ENCODE measurements at places on chromosomes 3 and 15.

DNA sequence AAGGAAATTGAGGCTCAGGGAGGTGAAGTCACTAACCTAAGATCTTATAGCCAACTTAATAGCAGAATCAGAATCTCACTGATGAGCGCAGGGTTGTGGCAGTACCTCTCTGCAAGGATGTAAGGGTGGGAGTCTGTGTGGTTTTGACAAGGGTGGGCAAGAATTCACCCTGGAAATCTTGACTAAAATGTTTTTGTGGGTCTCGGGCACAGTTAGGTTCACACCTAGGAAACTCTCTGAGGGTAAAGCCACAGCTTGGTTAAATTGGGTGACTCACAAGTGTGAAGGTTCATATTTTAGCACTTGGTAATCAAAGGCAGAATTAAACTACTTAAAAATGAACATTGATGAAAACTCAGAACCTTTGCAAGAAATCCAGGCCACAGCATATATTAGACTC is 178.2 kb upstream of the EOMES start:
- DNase-seq: no peak

GRCh38 chr3:138962854-138963560 is 16.0 kb downstream of the FOXL2NB start:
- no peak for DNase-seq

- no peak for DNase-seq
Observed at GRCh38 chr15:67906382-67906781, 66.5 kb upstream of the RNU6-1 start.

DNA sequence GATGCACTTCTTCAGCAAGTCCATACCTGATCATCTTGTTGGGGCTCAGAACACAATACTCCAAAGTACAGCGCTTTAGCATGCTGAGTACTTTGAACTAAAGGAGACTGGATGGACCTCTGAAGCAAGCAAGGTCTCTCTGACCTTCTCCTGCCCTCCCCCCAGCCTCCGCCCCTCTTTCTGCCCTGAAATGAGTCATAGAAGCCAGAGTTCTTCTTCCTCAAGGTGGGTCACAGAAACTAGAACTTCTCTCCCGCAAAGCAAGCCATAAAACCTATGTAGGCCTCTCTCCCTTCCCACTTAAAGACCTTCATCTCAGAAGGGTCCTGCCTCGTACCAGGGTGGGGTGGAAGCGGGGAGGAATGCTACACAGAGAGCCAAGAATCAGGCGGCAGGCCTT is 230.5 kb upstream of the PROK2 start:
- no peak for DNase-seq

DNA sequence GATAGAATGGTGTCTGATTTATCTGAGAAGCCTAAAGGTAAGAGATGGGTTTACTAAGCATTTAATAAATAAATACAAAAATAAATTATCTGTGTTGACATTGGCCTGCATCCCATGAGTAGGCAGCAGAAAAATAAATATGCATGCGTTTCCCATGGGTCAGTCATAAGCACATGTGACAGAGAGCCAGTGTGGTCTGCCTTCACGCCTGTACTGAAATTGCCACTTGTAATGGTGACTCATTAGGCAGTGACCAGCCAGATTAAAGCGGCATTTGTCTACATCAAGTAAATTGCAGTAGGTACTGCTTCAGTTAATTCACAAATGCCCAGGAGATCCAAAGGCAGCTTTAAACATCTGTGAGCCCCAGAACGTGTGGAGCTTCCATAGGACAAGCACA is 399.6 kb downstream of the NAALADL2 start:
- peak; percentile 20 for DNase-seq

DNA sequence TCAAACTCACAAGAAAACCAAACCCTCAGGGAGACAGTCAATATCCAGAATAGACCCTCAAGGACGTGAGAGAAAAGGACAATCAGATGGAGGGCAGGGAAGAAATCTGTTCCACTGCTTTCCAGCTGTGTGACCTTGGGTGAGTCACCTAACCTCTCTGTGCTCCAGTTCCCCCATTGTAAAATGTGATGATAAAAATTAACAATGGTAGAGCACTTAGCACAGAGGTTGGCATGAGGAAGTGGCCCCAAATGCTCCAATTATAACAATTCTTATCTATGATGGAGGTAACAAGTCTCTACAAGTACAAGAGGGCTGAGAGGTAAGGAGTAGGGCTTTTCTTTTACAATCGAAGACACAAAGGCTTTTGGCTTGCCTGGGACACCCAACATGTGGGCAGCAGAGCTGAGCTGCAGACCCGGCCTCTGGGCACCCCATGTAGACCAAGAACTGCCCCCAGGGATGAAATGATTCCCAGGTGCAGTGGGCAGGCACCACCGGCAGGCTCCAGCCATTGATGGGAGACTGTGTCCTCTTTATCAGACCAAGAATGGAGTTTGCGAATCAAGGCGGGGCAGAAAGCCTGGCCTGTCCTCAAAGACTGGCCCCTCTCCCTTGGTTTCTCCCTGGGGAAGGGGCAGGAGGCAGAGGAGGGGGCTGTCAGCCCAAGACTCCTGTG is 22.0 kb downstream of the WNT7A start:
- DNase-seq: no peak

- DNase-seq: no peak
Observed at GRCh38 chr3:9901967-9902366, 681 bp upstream of the IL17RE start.

DNA sequence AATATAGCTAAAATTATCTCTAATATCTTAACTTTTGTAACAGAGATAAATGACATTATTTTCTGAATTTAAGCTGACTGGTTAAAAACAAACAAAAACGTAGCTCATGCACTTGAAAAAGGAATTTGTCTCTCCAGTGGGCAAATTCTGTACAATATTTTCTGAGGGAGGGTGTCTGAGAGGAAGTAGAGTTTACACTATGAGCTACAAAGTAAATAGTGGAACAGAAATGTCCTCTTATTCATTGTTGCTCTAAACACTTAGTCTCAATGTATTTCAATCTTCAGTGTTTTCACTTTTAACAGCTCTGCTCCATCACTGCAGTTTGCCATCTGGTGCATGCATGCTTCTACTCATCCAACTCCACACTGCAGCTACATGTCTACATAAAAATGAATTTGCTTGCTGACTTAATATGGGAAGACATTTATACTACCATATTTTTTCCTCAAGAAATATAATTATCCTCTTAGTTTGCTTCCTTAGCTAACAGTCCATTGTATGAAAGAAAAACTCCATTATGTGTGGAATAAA is 817.4 kb upstream of the LMCD1 start:
- peak; percentile 10 for DNase-seq

GRCh38 chr3:180287703-180288102 is 251.0 kb upstream of the PEX5L start:
- no peak for DNase-seq

GRCh38 chr15:64875641-64876223 is 34.0 kb downstream of the PLEKHO2 start:
- no peak for DNase-seq

DNA sequence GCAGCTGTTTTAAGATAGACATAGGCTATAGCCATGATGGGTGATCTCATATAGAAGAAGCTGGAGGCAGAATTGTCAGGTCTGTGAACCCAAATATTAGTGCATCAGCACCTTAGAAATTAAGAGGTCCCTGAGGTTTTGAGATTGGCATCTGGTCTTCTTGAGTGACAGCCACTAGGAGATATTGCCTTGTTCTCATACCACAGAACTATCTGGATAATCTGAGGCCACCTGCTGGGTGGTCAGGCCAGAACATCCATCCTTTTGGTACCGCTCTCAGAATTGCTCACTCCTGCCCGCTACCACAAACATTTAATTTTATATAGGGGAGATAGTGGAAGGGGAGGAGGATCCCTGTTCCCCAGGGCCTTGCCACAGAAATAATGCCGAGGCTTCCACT is 210.6 kb upstream of the ZPLD1 start:
- DNase-seq: peak; percentile 38

GRCh38 chr3:152823173-152823572 is 11.8 kb upstream of the P2RY1 start:
- DNase-seq: no peak

DNA sequence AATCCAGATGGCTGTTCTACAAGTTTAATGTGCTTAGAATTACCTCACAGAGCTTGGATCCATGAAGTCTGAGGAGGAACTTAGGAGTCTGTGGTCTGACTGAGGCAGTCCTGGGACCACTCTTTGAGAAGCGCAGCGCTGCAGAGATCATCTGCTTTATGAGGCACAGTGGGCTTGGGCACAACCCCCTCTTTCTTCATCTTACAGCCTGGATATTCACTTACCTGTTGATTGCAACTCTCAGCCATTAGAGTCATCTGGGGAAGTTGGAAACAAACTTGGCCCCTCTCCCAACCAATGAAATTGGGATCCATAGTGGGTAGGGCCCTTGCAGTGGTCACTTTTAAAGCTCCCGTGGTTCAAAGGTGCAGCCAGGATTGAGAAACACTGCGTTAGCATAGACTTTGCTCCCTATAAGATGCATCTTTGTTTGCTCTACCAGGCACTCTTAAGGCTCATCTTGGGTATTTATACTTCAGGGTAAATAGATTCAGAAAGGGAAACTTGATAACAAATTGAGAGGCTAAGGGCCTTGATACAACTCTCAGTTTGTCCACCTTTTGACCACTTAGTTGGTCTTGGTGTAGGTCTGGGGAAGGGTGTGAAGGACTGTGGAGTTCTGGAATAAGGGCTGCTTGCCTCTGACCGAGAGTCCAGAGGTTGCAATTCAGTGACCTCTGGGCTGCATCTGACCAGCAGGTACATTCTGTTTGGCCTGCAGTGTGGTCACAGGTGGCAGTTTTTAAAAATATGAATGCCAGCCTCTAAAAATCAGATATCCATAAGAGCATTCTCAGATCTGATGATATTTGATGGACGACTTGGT is 22.8 kb downstream of the FEM1B start:
- no peak for DNase-seq

GRCh38 chr15:39099524-39099923 is 481.4 kb upstream of the THBS1 start:
- DNase-seq: no peak

DNA sequence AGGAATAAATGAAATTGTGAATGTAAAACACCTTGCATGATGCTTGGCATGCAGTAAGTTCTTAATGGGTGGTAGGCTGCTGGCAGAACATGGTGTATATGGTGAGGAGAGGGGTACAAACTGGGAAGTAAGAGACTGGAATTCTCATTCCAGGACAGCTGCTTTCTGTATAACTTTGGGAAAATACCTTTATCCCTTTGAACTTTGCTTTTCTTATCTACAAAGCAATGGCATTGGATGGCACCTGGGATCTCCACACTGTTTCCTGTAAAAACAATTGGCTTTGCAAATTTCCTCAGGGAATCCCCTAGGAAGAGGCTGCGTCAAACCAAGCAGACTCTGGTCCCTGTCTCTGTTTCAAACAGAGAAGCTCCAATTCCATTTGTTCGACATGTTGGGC is 100.7 kb upstream of the SLC4A7 start:
- no peak for DNase-seq

- peak; percentile 72 for DNase-seq
Observed at GRCh38 chr15:88904624-88905327, 8.4 kb downstream of the MFGE8 start.

- DNase-seq: no peak
Observed at GRCh38 chr3:89522155-89522554, 414.7 kb downstream of the EPHA3 start.

GRCh38 chr3:123047062-123047319 is 19.4 kb upstream of the SEMA5B start:
- no peak for DNase-seq

GRCh38 chr3:166455744-166456143 is 618.5 kb upstream of the BCHE start:
- DNase-seq: peak; percentile 94

- no peak for DNase-seq
Observed at GRCh38 chr3:109440353-109440752, 103.0 kb upstream of the DPPA4 start.

GRCh38 chr3:197155046-197155445 is 125.4 kb upstream of the MELTF start:
- DNase-seq: no peak

DNA sequence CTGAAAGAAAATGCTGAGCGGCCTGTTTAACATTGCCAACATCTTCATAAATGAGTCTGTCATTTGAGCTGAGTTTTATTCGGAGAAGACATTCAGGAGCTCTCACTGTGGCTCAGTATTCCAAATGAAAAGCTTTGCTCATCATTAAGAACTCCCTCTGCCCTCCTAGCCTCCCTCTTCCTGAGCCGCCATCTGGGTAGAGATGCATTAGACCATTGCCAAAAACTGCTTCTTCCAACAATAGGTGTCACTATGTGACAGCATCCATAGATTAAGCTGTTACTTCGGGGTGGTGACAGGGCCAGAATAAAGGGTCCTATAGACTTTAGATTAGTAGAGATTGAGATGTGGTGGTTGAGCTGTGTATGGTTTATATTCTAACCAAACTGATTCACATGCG is 501.4 kb upstream of the NR2F2 start:
- no peak for DNase-seq

- no peak for DNase-seq
Observed at GRCh38 chr3:101043687-101044078, 50.5 kb upstream of the ABI3BP start.

GRCh38 chr3:41690766-41691563 is 270.9 kb downstream of the ULK4 start:
- no peak for DNase-seq

DNA sequence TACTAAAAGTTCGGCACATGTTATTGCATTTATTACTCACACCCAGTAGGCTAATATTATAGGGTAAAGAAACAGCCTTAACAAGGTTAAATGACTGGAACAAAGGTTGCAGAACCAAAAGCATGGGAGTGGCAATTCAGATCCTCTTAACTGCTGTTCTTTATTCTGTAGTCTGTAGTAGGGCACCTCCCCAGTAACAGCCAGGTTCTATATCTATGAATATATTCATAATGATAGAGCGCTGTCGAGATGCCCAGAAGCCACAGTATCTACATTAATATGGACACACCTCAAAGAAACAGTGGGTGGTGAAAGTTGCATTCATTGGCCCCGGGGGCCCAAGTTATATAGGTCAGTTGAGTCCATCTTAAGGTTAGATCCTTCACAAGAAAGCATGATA is 340.9 kb upstream of the THRB start:
- DNase-seq: no peak

DNA sequence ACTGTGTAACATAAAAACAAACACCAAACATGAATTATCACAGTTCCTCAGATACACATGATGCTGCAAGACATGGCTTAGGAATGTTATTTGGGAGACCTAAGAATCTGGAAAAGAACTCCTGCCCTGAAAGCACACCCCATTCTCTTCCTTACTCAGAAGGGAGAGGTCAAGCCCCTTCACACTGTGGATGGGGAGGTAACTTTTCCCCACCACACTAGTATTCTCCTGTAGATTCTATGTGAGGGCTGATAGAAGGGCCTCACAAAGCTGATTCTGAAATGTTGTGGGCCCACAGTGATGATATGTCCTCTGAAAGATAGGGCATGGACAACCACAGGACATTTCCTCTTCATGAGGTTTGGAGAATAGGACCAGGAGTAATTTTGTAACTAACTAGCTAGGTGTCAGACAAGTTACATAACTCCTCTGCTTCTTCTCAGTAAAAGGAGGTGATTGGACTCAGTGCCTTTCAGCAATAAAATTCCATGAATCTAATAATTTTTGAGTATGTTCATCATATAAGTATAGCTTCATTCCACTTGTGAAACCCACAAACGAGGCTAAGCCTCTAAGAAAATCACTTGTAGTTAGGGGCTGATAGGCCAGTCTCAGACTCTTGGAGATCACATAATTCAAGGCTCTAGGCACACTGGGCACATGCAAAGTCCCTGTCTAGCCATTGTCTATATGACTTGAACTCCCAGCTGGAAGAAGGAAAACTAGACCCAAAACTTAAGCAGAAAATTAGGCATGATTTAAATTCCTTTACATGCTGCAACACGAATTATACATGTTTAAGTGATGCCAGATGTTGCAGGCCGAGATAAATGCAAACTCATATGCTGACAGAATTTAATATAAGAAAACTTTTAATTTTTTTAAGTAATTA is 7.5 kb downstream of the PTX3 start:
- DNase-seq: no peak

- peak; percentile 70 for DNase-seq
Observed at GRCh38 chr3:29683018-29683993, 402.4 kb downstream of the RBMS3 start.

All from fibroblast of skin of back (primary cell).